Uterus (tissue), 4 donors: ENCODE measurements at places on chromosomes 11 and 22.

- no peak for DNase-seq
These were observed 37.1 kb upstream of the AKIP1 start for GRCh38 chr11:8873741-8874405.

DNA sequence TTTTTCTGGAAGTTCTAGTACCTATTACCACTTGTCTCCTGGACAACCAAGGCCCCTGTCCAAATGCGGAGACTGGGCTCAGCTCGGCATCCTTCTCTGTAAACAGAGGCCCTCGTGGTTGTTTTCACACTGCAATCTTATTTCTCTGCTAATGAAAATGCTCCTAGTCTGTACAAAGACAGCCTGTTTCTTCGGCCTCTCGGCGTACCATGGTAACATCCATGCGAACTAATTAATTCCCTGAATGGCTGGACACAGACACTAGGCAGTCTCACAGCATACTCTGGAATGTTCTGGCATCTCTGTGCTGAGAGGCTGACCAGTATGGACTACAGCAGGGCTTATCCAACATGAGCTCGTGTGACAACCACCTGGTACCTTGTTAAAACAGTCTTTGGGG lies 5.7 kb downstream of the POLR3H start:
- DNase-seq: no peak

GRCh38 chr11:125402435-125402834 lies 93.6 kb downstream of the FEZ1 start:
- no peak for DNase-seq

DNA sequence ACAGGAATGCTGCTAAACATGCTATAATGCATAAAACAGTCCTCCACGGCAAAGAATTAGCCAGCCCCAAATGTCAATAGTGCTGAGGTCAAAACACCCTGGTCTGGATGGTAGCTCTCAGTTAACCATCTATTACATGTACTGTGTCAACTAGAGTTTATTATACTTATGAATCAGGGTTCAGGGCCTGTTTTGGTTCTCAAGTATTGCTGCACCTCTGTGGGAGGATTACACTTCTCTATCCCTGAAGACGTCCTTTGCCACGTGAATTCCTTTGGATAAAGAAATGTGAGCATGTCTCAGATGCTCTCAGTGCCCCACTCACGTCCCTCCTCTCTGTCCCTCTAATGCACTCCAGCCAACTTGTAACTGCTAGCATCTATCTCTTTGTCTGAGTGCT lies 53.4 kb downstream of the SLC1A2 start:
- DNase-seq: no peak

- DNase-seq: no peak
These were observed 6.5 kb downstream of the PPFIBP2 start for GRCh38 chr11:7520011-7520942.
